ENCODE measurements at places on chromosomes 5 and 9. TPM values are rescaled to one million over a fixed set of nuclear protein-coding genes. Genes with fewer than 3 reads are reported as not detected.

- H3K4me1 ChIP-seq: peaks cover 22% of the 10 kb centered on the region
- no peak overlapping the region for H3K27ac ChIP-seq
These were observed 369.9 kb downstream of the EFNA5 start for GRCh38 chr5:107300721-107301327.

DNA sequence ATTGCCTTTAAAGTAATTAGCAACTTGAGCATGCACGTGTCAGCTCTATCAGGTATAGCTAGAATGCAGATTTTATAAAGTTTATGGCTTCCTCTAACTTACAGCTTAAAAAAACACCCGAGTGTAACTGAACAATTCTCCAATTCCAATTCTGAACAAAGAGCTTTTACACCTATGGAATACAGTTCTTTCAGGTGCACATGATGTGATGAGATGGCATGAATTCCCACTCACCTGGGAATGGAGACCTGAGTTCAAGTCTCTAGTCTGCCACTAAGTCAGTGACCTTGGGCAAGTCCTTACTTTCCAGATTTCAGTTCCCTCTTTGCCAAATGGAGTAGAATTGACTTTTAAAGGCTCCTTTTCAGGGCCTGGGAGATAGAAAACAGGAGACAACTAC lies 1.8 kb downstream of the ZFAND5 start:
- peaks cover 14% of the 10 kb centered on the region for H3K36me3 ChIP-seq
- peaks cover 10% of the 10 kb centered on the region for H3K27me3 ChIP-seq
- peak overlapping the region; percentile 93 for H3K4me3 ChIP-seq
- H3K4me1 ChIP-seq: peaks cover 31% of the 10 kb centered on the region
- no peak for DNase-seq

DNA sequence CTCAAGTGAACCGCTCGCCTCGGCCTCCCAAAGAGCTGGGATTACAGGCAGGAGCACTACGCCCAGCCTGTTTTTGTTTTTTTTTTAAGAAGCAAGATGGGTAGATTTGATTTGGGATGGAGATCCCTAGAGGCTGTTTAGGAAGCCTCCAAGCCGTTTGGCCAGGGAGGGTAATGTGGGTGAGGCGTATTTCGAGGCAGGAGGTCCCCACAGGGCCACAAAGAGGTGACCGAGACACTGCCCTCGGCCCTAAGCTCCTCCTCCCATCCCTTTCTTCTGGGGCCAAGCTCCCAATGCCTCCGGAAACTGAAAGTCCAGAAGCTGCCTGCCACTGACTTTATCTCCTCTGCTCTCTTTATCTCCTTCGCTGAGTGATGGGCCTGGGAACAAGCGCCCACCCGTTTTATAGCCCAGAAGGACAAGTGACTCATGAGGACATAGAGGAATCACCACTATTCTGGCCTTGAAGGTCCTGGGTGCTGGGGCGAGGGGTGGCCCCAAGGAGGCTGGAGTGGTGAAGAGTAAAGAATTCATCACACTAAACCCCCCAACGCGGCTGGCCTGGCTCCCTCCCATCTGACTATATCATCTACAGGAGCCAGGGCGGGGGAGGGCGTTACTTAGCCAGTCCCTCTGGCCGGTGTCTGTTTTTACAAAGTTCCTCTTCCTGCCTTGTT lies 2.0 kb upstream of the RALGDS start:
- peaks cover 26% of the 10 kb centered on the region for H3K4me1 ChIP-seq
- H3K27ac ChIP-seq: no peak overlapping the region
- no peak overlapping the region for H3K4me3 ChIP-seq
- H3K27me3 ChIP-seq: no peaks in the 10 kb centered on the region
- no peaks in the 10 kb centered on the region for H3K36me3 ChIP-seq

- H3K36me3 ChIP-seq: no peaks in the 10 kb centered on the region
- H3K4me1 ChIP-seq: peaks cover 11% of the 10 kb centered on the region
- no peak overlapping the region for H3K27ac ChIP-seq
- DNase-seq: no peak
- H3K27me3 ChIP-seq: no peaks in the 10 kb centered on the region
These were observed 63.8 kb downstream of the PAM start for GRCh38 chr5:102818934-102819333.

DNA sequence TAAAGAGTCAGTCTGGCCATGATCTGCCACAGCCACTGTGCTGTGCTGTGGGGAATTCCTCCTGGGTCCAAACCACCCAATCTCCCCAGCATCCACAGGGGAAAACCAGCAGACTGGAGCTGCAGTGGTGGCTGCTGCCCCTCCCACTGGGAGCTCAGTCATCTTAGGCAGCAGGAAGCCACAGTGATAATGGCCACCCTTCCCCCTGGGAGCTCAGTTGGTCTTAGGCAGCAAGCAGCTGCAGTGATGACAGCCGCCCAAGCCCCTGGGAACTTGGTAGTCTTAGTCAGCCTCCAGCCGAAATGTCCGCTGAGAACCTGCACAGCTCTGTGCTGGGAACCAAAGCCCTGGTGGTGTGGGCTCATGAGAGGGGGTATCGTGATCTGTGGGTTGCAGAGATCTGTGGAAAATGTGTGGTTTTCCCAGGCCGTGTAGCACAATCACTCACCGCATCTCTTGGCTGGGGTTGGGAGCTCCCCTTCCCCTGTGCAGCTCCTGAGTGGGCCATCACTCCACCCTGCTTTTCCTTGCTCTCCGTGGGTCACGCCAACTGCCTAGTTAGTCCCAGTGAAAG lies 38.4 kb upstream of the SMIM15 start:
- H3K27me3 ChIP-seq: no peaks in the 10 kb centered on the region
- H3K36me3 ChIP-seq: no peaks in the 10 kb centered on the region
- no peaks in the 10 kb centered on the region for H3K4me1 ChIP-seq

DNA sequence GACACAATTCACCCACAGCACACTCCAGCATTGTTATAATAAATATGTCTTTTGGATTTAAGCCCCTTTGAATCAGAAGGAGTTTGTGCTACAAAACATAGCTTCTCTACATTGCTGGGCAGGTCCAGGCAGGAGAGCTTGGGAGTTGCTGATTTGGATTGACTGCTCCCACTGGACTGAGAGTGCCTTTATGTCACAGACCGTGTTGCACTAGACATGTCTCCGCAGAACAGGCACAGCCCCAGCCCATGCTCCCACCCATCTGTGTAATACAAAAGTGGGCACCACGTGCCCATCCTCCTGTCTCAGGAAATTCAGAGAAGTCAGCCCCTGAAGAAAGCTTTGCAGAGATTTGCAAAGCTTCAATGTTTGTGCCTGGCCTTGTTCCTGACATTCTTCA lies 117.1 kb downstream of the MED10 start:
- H3K4me1 ChIP-seq: no peaks in the 10 kb centered on the region
- no peak overlapping the region for H3K4me3 ChIP-seq
- H3K27me3 ChIP-seq: no peaks in the 10 kb centered on the region
- no peak overlapping the region for H3K27ac ChIP-seq

- H3K4me1 ChIP-seq: peaks cover 8% of the 10 kb centered on the region
- no peak for DNase-seq
- H3K27ac ChIP-seq: no peak overlapping the region
- H3K36me3 ChIP-seq: no peaks in the 10 kb centered on the region
These were observed 122.7 kb upstream of the LPAR1 start for GRCh38 chr9:111161015-111161415.

GRCh38 chr9:89153232-89154017 lies 25.2 kb downstream of the SHC3 start:
- no peaks in the 10 kb centered on the region for H3K36me3 ChIP-seq
- no peaks in the 10 kb centered on the region for H3K4me1 ChIP-seq
- H3K4me3 ChIP-seq: no peak overlapping the region
- no peak for DNase-seq
- no peak overlapping the region for H3K27ac ChIP-seq
- no peaks in the 10 kb centered on the region for H3K27me3 ChIP-seq

GRCh38 chr9:95150903-95151302 lies 166.6 kb downstream of the FANCC start:
- DNase-seq: no peak
- H3K4me3 ChIP-seq: no peak overlapping the region
- H3K27me3 ChIP-seq: no peaks in the 10 kb centered on the region
- peak overlapping the region; percentile 21 for H3K27ac ChIP-seq
- no peaks in the 10 kb centered on the region for H3K36me3 ChIP-seq
- H3K4me1 ChIP-seq: peaks cover 17% of the 10 kb centered on the region

DNA sequence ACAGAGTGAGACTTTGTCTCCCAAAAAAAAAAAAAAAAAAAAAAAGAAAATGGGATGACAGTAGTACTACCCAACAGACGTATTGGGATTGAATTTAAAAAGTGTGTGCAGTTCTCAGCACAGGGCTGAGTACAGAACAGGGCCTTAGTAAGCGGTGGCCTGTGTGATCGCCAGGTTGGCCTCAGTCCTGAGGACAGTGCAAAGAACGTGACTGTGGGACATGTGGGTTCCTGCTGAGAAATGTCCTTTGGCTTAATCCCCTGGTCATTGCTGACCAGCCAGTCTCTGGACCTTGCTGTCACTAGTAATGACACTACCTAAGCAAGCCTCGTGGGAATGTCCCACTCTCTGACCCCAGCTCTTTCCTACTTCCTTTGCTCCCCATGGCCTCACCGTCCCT lies 13.3 kb downstream of the GTF3C5 start:
- no peak overlapping the region for H3K4me3 ChIP-seq
- H3K27me3 ChIP-seq: no peaks in the 10 kb centered on the region
- H3K4me1 ChIP-seq: no peaks in the 10 kb centered on the region
- DNase-seq: no peak
- H3K36me3 ChIP-seq: no peaks in the 10 kb centered on the region

DNA sequence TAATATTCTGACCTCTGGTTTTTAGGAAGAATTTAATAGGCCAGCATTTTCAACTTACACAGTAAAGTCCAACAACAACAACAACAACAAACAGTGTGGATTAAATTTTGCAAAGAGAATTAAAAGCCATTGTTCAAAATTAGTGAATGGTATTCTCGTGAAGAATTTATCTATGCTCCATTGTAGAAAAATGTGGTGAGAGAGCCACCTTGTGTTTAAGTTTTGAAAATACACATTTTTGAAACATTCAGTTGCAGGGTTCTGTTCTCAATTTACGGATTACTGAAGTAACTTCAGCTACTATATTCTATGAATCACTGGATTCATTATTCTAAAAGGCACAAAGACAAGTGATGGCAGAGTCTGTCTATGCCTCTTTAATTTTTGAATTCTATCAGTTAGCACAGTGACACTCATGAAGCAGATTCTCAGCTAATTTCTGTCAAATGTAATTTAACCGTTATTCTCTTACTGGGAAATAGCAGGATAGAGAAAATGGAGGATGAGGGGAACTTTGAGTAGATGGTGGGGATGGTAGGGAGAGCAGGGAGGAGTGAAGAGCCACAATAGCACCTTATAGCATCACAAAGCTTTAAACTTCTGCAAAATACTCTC lies 11.0 kb downstream of the CCDC152 start:
- peaks cover 8% of the 10 kb centered on the region for H3K36me3 ChIP-seq
- no peak overlapping the region for H3K27ac ChIP-seq
- H3K27me3 ChIP-seq: no peaks in the 10 kb centered on the region
- DNase-seq: peak; percentile 34
- no peak overlapping the region for H3K4me3 ChIP-seq

- peak overlapping the region; percentile 79 for H3K4me3 ChIP-seq
- H3K4me1 ChIP-seq: peaks cover 7% of the 10 kb centered on the region
- no peaks in the 10 kb centered on the region for H3K36me3 ChIP-seq
- no peak overlapping the region for H3K27ac ChIP-seq
- DNase-seq: peak; percentile 25
These were observed 443 bp downstream of the GABRB2 start for GRCh38 chr5:161546095-161546469.

- H3K27ac ChIP-seq: no peak overlapping the region
- H3K27me3 ChIP-seq: no peaks in the 10 kb centered on the region
- no peaks in the 10 kb centered on the region for H3K36me3 ChIP-seq
- H3K4me3 ChIP-seq: no peak overlapping the region
- H3K4me1 ChIP-seq: no peaks in the 10 kb centered on the region
- DNase-seq: no peak
These were observed 126.1 kb downstream of the SV2C start for GRCh38 chr5:76209297-76209696.

GRCh38 chr5:73222173-73222572 lies 49.2 kb downstream of the TMEM174 start:
- DNase-seq: peak; percentile 20
- no peak overlapping the region for H3K27ac ChIP-seq
- H3K4me3 ChIP-seq: no peak overlapping the region
- no peaks in the 10 kb centered on the region for H3K36me3 ChIP-seq
- H3K27me3 ChIP-seq: peaks cover 99% of the 10 kb centered on the region

DNA sequence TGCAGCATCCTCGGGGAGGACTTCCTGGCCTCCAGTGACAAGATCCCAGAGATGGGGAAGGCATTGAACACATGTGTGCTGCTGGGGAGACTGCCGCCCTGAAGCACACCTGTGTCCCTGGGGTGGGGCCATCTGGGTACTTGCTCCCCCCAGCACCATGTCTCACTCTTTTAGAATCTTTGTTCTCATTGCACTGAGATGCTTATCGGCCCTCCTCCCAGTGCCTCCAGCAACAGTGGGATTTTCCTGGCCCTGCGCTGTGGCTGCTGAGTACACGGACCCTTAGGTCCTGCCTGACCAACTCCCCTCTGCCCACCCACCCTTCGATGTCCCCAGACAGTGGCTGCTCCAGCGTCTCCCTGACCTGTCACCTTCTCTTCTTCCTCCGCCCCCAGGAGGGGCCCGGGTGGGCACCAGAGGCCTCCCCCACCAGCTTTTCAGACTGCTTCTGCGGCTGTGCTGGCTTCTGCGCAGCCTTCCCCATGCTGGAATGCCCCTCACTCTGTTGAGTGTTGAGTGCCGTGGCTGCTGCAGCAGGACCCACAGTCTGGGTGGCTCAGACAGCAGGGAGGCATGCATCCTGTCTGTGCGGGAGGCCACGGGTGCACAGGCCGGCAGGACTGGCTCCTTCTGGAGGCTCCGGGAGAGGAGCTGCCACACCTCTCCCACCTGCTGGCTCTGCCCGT lies 145.9 kb upstream of the IRX2 start:
- no peak overlapping the region for H3K27ac ChIP-seq
- no peaks in the 10 kb centered on the region for H3K27me3 ChIP-seq
- no peak for DNase-seq
- no peaks in the 10 kb centered on the region for H3K36me3 ChIP-seq
- H3K4me3 ChIP-seq: no peak overlapping the region

DNA sequence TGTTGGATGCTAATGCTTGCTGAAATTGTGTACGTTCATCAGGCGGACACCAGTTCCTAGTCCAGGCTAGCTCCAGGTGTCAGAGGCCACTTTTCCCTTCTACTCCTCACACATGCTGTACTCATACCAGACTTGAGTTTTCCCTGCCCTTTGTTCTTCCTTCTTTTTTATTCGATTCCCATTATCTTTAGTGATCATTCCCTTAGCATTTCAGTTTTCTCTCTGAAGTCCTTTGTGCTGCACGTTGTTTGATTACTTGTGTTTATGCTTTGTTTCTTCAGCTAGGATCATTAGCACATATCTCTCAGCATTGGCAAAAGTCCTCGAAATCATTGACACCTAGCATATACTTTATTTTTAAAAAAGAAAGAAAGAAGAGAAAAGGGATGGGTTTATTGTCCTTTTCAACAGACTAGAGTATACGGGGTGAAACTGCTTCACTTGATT lies 409 bp upstream of the COX7C start:
- peaks cover 22% of the 10 kb centered on the region for H3K36me3 ChIP-seq
- H3K27ac ChIP-seq: no peak overlapping the region
- DNase-seq: no peak
- peaks cover 5% of the 10 kb centered on the region for H3K4me1 ChIP-seq
- no peak overlapping the region for H3K4me3 ChIP-seq
- no peaks in the 10 kb centered on the region for H3K27me3 ChIP-seq

MYORG gene
- total RNA-seq: 0.03 TPM

OCLN gene
- total RNA-seq: 57.7 TPM

BHMT2 gene
- not detected for total RNA-seq

ARRDC1 gene
- 12.9 TPM for total RNA-seq
